Activated naive CD4-positive, alpha-beta T cell treated with anti-CD3 and anti-CD28 coated beads for 36 hours (primary cell): ENCODE measurements at places on chromosomes 12 and 14. TPM values are rescaled to one million over a fixed set of nuclear protein-coding genes. Genes with fewer than 3 reads are reported as not detected.

DNA sequence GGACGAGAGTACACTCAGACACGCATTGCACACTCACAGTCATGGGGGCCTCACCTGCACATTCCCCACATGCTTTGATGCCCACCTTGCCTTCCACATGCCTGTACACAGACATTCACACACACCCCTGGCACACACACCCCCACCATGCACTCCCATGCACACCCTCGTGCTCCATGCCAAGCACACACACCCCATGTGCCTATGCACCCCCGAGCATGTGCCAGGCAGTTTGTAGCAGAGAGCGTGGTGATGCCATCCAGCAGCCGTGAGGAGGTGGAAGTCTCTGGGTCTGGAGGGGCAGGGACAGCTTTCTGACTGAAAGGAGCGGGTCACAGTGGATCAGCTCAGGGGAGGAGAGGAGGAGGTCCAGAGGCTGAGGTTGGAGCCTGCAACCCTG, 10.7 kb upstream of the NXPH4 start:
- no peak for DNase-seq

Gene C14orf39
- not detected for total RNA-seq

Gene LPCAT3
- 27.2 TPM for total RNA-seq

DNA sequence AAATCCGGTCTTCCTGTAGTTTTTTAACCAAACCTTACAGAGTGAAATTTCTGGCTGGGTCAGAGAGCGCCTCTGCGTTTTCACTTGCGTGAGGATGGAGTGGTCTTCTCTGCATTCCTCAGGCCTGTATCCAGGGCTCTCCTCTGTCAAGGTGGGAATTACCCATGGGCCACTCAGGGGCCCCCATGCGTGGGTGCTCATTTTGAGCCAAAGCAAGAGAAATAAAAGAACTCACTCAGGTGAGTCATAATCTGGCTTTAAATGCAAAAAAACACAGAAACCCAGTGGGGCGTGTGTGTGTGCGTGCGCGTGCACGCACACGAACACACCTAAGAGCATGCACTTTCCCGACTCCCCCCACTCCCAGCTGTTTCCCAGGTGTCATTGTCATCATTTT, 104.0 kb upstream of the PWP1 start:
- DNase-seq, result no peak

DNA sequence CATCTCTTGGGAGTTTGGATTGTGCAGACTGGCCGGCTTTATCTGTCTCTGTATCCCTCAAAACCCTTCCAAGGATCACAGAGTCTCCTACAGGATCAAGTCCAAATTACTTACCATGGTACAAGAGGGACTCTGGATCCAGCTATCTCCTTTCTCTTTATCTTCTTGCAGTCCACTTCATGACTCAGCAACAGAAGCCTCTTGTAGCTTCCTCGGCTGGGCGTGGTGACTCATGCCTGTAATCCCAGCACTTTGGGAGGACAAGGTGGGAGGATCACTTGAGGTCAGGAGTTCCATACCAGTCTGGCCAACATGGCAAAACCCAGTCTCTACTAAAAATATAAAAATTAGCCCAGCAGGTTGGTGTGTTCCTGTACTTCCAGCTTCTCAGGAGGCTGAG, 189.7 kb downstream of the BCAT1 start:
- no peak for DNase-seq

GRCh38 chr14:20830831-20831230, 28.2 kb upstream of the RNASE1 start:
- no peak for DNase-seq

Gene NELL2
- total RNA-seq, result 61.9 TPM

- DNase-seq, result no peak
These were observed 31.5 kb downstream of the SCN8A start for GRCh38 chr12:51622564-51622963.

- DNase-seq, result no peak
These were observed 806 bp downstream of the LTBR start for GRCh38 chr12:6384499-6385436.
